ENCODE measurements at places on chromosomes 12 and 14.

DNA sequence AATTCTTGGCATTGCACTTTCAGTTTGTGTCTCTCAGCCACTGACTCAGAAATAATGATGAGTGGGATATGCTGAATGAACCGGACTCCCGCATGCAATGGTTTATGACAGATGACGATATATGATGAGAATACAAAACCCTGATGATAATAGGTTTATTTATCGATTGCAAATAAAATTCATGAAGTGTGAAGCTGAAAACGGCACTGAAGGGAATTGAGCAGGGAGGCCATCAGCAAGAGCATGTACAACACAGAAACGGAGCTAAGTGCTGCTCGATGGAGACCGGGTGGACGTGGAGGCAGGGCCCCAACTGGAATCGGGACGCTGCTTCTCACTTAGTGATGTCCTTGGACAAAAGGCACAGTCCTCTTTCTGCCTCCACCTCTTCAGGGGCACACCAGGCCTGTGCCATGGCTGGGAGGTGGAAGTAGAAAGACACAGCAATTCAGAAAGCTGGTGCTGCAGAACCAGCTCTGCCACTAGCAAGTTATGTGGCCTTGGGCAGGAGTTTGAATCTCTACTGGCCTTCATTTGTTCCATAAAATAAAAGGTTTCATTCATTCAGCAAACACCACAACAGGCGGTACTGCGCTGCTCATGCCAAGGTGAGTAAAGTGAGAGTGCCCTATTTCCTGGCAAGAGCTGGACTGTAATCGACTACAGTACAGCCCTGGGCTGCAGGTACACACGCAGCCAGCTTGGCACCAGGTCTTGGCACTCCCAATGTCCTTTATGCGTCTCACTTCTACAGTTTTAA lies 117.0 kb downstream of the EGLN3 start:
- no peak for DNase-seq

DNA sequence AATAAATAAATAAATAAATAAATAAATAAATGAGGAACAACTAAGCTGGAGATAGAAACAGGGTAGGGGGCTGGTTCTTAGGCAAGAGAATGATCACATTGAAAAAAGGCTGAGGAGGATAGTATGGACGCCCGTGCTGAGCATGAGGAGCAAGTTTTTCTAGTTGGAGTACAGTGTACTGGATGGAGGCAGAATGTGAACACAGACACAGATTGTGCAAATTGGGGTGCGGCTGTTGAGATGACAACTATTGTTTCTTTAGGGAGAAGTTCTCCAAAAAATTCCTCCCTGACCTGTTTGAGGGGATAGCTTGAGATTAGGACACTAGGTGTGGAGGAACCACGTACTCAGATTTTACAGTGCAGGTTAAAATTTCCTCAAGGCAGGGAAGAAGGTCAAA lies 979 bp upstream of the BIN2 start:
- DNase-seq, result no peak

- no peak for DNase-seq
Measured at GRCh38 chr12:31874961-31875608, 84.1 kb upstream of the RESF1 start.

DNA sequence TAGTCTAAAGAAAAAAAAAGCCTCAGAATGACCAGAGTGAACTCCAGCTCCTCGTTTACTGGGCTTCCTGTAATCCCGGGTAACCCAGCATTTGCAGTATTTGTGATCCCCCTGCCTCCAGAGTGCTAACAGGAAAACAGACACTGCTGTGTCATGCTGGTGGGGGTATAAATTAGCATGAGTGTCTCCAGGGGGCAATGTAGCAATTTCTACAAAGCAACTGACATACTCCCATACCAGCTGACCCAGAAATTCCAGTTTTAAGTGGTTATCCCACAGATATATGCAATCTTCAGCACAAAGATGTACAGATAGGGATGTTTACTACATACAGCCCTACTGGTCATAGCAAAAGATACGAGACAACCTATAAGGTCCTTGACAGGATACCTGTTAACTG lies 18.8 kb downstream of the TTC7B start:
- DNase-seq, result no peak
